B cell (primary cell): ENCODE measurements at places on chromosomes 11 and 22.
A peak's percentile ranks its signal among the peaks of the same experiment; 100 is the strongest.

- DNase-seq = no peak
Observed at GRCh38 chr11:46535688-46536087, 58.1 kb downstream of the AMBRA1 start.

DNA sequence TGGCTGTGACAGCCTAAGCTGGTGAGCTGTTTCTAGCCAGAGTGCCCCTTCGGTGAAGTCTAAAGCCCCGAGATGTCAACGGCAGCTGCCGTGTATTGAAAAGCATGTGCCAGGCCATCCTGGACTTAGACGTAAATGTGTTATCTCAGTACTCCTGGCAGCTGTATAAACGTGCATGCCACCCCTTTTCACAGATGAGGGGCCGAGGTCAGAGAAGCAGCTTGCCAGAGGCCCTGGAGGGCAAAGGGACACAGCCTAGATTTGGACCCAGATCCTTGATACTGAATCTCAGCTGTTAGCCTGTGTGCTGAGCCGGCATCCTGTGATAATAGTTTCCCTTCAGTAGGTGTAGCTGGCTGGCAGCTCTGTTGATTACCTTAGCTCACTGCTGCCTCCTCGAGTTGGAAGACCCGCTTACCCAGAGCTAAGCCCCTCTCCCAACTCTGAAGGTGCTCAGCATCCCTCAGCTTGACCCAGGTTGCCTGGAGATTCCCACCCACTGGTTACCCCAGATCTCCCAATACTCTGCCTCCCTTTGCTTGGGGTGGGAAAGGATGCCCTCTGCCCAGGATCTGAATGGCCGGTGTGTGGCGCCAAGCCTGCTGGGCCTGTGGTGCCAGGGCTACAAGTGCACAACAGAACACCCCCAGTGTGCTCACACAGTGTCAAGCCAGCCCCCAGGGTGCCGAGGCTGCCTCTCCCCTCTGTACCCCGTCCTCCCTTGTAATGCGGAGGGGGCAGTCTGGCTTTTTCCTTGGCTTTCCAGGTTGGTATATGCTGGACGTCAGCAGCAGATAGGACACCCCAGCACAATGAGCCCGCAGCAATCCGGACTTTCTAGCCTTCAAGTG lies 59.8 kb upstream of the WNT7B start:
- DNase-seq = peak; percentile 74

DNA sequence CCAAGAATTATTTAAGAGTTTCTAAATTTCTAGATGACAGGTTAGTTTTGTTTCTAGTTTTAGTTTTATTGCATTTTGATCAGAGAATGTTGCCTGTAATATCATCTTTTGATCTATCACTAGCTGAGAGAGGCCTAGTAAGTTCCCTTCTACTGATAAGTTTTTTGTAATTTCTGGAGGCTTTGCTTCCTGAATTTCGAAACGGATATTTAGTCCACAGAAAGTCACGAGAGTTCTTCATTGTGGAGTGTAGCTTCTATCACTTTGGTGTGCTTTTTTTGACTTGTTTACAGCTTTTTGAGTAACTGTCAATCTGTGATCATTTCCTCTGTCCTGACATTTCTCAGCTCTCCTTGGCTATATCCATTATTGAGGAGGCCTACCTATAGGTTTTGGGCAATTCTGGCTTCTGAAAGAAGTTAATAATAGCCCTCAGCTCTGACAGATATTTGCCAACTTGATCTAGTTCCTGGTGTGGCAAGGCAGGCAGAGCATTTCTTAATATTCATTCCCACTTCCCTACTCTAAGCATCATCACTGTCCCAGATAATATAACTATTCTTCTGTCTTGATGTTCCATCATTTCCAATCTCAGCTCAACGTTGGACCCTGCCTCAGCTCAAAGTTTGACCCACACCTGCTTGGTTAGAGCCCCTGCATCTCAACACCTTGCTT lies 171.3 kb downstream of the BLID start:
- DNase-seq = no peak

DNA sequence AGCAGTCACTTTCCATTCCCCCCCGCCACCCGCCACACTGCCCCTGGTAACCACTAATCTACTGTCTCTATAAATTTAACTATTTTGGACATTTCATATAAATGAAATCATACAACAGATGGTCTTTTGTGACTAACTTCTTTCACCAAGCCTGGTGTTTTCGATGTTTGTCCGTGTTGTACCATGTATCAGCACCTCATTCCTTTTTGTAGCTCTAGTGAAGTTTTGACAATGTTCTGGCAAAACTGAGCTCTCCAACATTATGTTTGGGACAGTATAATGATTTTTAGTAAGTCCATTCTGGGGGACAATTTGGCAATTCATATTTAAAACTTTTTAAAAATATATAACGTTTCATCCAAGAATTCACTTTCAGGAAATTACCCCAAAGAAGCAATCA lies 45.6 kb upstream of the ARHGAP42 start:
- no peak for DNase-seq

- peak; percentile 65 for DNase-seq
Observed at GRCh38 chr11:128713595-128713994, 19.7 kb downstream of the FLI1 start.

DNA sequence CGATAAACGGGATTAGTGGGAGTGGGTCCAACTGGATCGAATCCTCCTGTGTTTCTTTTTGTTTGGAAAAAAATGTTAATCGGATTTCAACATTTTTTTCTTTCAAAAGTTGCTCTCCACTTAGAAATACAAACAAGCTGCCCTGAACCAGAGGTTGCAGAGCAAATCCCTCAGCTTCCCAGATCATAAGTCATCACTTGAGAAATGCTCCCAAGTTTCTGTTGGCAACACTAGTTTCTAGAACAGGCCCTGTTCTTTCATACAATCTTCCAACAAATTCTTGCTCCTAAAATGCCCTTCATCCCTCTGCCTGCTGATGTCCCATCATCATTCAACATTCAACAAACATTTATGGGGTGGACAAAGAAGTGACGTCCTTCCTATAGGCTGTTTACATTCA lies 1.3 kb upstream of the MLC1 start:
- no peak for DNase-seq

- no peak for DNase-seq
Observed at GRCh38 chr11:83051760-83052671, 19.7 kb downstream of the RAB30 start.
